Heart left ventricle (tissue), 16 donors: ENCODE measurements at places on chromosomes 1 and 21.

DNA sequence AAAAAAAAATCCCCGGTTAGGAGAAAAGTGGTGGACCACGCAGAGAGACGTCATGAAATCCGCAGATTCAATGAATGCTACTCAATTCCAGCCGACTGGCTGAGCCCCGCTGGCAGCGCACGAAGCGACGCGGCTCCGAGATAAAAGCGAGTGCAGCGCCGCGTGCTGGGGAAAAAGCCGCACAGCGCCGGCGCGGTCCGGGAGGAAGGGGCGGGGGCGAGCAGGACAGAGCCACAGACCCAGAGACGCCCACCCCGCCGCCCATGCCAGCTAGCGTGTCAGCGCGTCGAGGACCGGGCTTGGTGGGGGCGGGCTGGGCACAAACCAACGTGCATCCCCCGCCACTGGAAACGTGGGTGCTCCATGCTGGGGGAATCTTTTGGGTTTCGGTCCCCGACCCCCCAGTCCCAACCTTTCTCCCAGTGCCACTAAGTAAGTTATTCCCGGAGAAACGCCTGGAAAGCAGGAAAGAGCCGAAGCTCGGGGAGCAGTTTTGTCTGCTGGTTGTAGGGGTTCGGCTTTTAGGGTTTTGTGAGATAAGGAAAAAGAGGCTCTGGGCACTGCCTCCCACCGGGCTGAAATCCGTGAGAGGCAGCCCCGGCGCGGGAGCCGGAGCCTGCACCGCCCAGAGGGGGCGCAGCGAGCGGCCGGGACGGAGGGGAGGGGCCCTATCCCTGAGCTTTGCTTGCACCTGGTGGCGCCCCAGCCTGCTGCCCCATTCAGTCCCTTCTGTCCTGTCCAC lies at the start of gene KCNJ6:
TSS of gene KCNJ6 (minus strand) at position 148 of the 742 bp plus-strand sequence. CDS start 75,775 bp downstream, outside the sequence.
- DNase-seq, result peak; percentile 40

GRCh38 chr21:38148046-38148445 lies 108.7 kb upstream of the KCNJ15 start:
- DNase-seq, result no peak

DNA sequence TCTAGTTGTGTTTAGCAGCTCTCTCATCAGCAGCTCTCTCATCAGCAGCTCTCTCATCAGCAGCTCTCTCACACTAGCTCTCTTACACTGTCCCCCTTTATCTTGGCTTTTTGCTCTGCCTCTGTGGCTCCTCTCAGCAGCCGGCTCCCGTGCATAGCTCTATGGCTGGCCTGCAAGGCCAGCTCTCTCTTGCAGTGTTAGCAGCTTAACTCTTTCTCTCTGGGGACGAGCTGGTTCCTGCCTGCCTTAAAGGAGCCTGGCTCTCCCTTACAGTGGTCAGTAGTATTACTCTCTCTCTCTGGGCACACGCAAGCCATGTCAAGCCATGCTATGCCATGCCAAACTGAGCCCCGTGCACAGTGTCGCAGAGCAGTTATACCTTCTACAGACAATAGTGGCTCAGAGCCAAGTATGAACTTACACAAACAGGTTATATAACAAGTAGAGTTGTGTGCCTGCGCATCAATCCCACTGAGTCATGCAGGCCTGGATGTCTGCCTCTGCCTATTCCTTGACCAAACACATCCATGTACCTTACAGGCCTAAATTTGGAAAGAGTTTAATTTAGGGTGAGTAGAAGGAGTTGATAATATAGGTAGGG lies 295.9 kb downstream of the TPR start:
- no peak for DNase-seq

DNA sequence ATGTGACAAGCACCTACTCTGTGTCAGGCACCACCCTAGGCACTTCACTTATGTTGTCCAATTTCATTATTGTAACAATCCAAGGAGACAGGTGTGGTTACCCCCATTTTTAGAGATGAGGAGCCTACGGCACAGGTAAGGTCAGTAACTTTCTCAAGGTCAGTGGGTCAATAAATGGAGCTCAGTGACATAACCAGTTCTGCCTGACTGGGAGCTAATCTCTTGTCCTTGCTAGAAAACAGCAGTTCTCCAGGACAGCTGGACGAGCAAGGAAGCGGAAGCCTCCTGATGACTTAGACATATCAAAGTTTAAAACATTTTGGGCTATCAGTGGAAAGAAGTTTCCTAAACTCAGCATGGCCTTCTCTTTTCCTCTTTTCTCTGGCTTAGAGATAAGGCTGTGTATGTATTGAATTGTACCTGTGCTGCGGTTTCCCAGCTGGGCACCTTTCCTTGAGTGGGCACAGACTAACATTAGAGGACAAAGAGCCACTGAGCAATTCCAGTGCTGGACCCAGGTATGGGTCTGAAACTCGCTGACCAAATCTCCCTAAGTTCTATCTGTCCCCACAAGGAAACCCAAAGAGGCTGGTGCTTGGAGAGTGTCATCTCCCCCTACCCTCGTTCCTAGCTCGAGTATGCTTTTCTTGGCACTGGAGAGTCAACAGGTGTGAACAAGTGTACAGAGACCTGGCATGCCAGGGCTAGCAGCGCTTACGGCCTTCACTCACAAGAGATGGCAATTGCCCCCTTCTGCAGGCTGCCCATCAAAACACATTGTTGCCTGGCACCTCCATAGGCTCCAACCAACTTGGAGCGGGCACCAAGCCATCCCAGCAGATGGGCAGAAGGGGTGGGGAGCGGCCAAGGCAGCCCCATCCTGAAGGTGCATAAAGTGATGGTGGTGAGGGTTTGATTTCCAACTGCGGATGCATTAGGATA lies 456.1 kb upstream of the PROX1 start:
- DNase-seq, result no peak

DNA sequence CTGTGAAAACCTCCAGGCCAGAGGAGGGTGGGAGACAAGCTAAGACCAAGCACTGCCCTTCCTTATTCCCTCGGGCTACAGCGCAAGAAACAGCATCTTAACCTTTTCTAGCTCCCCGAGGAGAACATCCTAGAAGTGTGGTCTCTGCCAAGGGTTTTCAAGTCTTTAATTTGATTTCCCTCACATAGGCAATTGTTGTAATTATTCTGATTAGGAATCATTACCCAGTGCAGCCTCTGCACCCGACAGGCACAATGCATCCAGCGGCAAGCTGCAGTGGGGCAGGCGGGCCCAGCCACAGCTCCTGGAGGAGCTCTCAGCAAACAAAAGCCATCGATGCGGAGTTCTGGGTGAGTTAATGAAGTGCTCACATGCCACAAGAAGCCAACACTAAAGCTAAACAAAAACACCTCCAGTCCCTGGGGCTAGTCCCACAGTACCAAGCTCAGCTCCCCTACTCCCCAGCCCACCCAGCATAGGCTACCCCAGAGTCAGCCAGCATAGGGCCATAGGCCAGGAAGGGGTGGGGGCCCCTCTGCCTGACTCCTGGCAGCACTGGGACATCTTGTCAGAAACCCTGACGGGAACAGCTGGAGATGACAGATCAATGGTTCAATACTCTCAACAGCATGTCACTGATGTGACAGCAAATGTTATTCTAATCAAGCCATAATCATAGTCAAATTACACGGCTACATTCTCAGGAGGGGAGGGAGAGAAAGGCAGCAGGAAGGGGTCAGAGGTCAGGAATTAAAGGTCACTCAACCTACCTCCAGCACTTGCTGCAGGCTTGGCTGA lies 42.5 kb downstream of the ERI3 start:
- DNase-seq, result no peak

DNA sequence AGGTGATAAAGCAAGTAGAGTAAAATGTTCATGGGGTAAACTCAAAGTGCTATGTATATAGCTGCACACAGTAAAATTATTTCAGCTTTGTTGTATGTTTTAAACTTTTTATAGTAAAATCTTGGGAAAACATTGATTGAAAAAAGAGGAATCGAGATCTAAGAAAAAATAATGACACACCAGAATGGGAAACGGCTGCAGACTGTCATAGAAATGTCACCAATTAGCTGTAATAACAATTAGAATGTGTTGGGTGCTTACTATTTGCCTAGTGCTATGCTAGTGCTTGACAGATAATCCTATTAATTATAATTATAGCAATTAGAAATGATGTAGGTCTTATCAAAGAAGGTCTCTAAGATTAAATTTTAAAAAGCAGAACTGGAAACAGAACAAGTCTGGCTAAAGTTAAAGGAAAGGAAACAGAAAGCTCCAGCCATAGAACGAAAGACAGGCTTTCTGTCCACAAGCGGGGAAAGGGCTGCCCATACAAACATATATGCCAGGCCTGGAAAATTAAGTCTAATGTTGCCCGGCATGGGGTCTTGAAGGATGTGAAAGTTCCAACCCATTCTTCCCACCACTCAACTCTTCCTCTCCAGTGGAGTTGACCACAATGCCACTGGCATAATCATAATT lies 5.0 kb downstream of the PCNX2 start:
- no peak for DNase-seq

GRCh38 chr1:110736900-110737605 lies 62.3 kb upstream of the KCNA3 start:
- no peak for DNase-seq

DNA sequence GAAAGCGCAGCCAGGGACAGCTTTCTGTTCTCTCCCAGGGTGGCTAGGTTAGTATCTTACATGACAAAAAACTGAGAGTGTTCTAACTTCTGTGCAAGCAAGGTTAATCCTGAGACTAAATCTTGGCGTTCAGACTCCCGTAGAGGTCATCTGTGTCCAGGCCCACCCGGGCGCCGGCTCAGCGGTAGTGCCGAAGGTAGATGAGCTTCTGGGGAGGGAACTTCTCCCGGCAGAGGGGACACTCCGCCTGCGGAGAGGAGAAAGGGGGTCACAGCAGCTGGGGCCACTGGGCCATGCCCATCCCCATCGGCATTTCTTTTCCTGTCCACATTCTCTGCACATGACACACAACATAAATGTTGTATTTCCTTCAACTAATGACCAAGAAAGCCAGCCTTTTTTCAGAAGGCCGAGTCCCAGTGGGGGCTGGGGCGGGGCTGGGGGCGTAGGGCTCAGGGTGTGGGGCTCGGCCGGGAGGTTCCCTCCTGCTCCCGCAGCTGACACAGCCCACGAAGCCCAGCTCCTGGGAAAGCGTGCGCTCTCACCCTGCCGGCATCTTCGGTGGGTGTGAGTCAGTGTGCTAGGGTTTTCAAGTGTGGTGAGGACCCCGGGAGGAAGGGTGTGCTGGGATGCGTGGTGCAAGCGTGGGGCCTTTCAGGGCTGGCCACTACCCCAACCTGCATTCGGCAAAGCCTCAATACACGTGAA lies 6.6 kb downstream of the PEX10 start:
- no peak for DNase-seq

- no peak for DNase-seq
Observed at GRCh38 chr1:89989799-89990198, 5.1 kb upstream of the ZNF326 start.

GRCh38 chr1:59917026-59917784 lies 9.4 kb downstream of the CYP2J2 start:
- no peak for DNase-seq

DNA sequence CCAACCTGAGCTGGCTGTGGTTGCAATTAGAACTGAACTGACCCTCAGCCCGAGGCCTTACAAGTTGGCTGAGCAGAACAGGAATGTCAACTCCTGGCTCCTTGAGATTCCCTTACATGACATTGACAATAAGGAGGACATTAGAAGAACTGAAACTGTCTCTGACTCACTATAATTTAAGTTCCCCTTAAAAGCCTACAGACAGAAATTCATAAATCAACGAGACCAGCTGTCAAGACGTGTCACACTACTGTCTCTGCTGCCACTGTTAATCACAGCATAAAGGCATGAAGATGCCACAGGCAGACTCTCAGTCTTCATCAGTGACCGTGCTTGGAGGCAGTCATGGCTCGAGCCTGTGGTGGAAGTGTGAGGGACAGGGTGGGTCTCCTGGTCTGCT lies 168.8 kb downstream of the GABPA start:
- no peak for DNase-seq

GRCh38 chr1:115158181-115158580 lies 68.9 kb upstream of the TSPAN2 start:
- DNase-seq, result no peak

- no peak for DNase-seq
Observed at GRCh38 chr1:202938287-202938925, 11.4 kb upstream of the KLHL12 start.

GRCh38 chr1:222015686-222016085 lies 273.8 kb upstream of the DUSP10 start:
- no peak for DNase-seq

GRCh38 chr1:154774175-154774855 lies 95.8 kb downstream of the KCNN3 start:
- no peak for DNase-seq
